ENCODE measurements at places on chromosomes 12 and 14.

DNA sequence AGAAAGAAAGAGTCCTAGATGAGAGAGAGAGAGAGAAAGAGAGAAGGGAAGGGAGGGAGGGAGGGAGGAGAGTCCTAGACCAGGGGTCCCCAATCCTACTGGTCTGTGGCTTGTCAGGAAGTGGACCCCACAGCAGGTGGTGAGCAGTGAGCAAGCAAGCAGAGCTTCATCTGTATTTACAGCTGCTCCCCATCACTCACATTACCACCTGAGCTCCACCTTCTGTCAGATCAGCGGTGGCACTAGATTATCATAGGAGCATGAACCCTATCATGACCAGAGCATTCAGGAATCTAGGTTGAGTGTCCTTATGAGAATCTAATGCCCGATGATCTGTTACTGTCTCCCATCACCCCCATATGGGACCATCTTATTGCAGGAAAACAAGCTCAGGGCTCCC is 39.2 kb upstream of the AMN1 start:
- DNase-seq: no peak

GRCh38 chr12:29212682-29213403 is 63.8 kb downstream of the FAR2 start:
- peak; percentile 12 for DNase-seq

DNA sequence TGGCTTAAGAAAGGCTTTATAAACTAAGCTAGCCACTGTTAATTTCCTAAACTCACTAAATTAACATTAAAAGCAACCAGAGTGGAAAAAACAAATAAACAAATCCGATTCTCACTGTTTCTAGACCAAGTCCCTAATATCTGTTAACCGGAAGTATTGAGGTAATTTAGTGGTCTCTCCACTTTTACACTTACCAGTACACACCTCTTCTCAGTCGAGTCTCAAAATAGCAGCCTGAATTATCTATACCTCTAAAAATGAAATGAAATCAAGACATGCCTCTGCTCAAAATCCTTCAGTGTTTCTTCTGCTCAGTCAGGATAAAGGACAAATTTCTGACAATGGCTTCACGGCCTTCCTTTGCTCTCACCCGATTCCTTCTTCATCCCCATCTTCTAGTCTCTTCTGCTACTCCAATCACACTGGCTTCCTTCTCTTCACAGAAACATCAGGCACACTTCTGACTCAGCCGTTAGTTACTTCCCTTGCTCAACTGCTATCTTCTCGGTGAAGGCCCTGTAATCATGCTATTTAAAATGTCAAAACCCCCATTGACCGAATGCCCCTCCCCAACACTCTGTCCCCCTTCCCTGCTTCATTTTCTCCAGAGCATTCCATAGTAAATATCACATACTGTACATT is 161.3 kb downstream of the KITLG start:
- no peak for DNase-seq

- peak; percentile 75 for DNase-seq
Measured at GRCh38 chr12:7832059-7832696, 40.5 kb downstream of the SLC2A14 start.

DNA sequence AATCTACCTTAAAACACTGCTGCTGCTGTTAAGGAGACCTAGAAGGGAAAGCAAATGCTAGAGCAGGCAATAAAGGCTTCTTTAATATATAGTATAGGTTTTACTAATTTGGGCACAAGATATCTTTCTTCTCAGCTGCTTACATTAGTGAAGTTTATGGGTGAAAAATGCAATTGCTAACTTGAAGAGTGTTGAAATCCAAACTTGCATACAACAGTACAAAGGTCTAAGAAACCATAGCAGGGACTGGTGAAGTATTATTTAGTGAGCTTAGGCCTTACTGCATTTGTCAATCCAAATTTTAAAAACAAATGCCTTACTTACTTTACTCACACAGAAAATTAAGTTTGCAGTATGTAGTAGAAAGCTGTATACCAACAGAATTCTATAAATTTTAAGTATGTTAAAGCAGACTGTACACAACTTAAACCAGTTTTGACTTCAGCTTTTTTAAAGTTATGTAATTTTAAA is 1.4 kb upstream of the AP4S1 start:
- no peak for DNase-seq

- no peak for DNase-seq
Measured at GRCh38 chr14:99267381-99267780, 4.6 kb downstream of the BCL11B start.

GRCh38 chr12:92058664-92059063 is 87.0 kb downstream of the BTG1 start:
- DNase-seq: no peak

DNA sequence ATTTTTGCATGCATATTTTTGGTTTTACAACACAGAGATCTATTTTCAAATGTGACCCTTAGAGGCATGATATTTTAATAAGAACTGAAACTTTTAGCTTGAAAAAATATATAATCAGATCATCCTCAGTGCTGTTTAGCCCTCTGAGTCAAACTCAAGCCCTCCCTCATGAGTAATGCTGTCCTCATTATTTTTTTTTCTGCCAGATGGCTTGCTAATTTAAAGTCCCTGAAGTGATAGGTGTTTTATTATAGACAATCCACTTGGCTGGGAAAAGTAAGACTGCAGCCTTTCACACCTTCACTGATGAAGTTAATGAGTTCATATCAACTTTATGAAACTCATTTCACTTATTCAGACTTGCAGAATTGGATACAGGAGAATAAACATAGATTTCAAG is 227.7 kb downstream of the SLC16A7 start:
- no peak for DNase-seq

GRCh38 chr14:101217616-101218371 is 314.3 kb upstream of the RTL1 start:
- DNase-seq: no peak

DNA sequence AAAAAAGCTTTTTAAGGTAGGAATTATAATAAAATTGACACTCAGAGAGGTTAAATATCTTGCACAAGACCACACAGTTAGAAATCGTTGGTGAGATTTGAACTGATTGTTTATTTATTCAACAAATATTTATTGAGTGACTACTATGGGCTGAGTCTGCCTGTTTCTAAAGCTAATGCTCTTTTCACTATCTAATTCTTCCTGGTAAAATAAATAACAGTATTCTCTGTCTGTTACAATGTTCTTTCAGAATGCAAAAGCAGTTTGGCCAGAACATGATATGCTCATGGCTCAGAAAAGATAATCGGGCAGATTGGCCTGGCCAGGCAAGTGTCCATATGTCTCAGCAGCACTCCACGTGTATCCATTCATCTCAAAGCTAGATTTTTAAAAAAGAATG is 82.0 kb downstream of the BTG1 start:
- DNase-seq: no peak

- DNase-seq: no peak
Measured at GRCh38 chr14:65959563-65960024, 526.6 kb upstream of the CCDC196 start.

GRCh38 chr12:12958886-12959285 is 6.9 kb upstream of the GPRC5D start:
- no peak for DNase-seq

GRCh38 chr14:96120392-96120791 is 81.2 kb downstream of the C14orf132 start:
- no peak for DNase-seq

DNA sequence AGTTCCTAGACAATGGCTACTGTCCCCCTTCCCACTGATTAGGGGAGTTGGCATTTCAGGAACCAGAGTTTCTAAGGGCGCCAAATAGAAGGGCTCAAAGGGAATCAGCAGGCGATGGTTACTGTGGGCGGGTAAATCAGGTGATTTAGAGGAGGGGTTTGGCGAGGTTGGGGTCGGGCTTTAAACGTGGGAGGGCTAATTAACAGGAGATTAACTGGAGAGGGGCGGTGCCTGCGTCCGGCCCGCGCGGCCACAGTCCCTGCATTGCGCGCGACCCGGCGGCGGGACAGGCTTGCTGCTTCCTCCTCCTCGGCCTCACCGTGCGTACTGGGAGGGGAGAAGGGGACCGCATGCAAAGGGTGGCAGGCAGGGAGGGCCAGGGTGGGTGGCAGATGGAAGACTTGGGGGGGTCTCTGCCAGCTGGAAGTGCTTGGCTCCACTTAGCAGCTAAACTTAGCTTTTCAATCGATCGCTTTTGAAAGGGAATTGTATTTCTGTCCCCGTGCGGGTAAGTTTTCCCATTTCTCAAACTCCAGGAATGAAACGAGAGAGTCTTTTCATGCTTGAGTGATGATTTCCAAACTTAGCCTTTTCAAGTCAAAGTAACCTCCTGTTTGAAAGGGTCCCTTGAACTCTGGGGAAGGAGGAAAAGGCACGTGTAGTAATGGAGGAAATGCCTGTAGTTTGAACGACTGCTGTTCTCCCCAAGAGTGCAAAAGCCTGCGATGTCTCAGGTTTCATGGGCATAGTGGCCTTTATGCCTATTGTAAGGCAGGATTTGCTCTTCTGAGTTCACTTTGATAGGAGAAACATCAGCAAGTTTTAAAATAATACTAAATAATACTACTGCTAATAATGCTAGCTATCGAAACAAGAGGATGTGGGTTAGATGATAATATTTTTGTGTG is at the start of gene MGST1:
MGST1 (plus strand) TSS at position 255 of the 908 bp plus-strand sequence. CDS start 6,608 bp downstream, outside the sequence.
- peak; percentile 52 for DNase-seq

GRCh38 chr12:52647601-52648000 is 4.4 kb downstream of the KRT2 start:
- DNase-seq: no peak

- no peak for DNase-seq
Measured at GRCh38 chr12:48489012-48489411, 6.7 kb downstream of the C12orf54 start.

- DNase-seq: no peak
Measured at GRCh38 chr12:14018080-14018479, 36.7 kb upstream of the GRIN2B start.

DNA sequence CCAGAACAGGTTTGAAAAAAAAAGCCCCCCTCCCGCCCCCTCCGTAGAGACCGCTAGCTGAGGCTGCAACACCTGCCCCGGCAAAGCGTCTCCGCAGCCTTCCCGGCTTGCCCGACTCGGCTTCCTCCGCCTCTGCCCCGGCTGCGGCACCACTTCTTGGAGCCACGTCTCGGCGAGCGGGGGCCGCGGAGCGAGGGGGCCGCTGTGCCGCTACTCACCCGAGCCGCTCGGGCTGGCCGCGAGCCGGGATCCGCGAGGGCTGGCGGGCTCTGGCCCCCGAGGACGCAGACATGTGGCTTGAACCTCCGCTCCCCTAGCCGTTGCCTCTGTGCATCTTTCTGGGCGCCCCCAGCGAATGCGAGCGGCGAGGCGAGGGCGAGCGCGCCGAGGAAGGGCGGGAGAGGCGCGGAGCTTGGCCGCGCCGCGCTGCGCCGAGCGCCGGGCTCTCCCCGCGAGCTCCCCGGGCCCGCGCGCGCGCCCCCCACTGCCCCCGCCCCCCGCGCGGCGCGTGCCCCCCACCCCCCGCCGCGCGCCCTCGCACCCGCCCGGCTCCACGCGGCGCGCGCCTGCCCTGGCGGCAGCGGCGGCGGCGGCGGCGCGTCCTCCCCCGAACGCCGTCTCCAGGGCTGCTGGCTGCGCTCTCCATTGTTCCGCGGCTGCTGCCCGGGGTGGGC is 249.5 kb downstream of the APAF1 start:
- DNase-seq: no peak

DNA sequence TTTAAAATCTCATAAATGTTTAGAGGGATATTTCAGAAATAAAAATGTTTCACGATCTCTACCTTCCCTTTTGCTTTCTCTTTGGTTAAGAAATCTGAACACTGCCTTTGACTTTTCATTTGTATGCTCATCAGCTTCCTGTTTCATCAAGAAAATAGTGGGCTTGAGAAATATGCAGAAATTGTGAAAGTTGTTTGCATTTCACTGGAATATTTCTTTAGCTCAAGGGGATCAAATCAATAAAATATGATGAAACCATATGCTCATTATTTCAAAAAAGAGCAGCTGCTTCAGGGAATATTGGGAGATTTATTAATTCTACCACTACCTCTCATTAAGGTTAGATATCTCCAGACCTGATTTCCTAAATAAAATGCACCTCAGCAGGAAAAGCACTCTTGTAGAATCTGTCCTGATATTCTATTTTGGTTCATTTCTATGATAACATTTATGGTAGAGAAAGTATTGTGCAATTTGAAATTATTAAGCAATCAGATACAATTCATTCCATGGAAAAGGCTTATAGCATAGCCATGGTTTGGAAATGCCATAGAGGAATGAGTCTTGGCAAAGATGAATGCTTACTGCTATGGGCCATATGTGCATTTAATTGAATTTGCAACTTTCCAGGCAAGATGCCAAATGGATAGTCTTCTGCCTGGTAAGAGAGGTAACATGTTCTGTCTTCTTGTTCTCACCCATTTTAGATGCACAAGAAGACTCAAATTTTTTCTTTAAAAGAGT is 212.6 kb upstream of the SLC16A7 start:
- no peak for DNase-seq

DNA sequence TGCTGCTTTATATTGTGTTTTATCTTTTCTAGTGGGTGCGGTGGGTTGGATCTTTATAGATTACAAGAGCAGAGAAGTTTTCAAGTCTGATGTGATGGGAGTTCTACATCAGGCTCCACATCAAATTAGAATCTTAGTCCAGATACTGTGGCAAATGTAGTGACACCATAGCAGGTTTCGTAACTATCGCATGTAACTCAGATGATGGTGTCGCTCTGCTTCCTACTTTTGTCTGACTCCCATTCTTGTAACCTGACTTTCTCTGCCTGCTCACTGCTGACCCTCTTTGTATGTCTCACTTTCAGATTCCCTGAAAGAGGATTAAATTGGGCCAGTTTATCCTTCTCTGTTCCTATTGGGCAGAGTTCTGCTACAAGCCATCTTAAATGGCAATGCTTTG is 22.8 kb upstream of the FBXO34 start:
- no peak for DNase-seq

GRCh38 chr14:74702293-74702692 is 10.6 kb downstream of the AREL1 start:
- no peak for DNase-seq

DNA sequence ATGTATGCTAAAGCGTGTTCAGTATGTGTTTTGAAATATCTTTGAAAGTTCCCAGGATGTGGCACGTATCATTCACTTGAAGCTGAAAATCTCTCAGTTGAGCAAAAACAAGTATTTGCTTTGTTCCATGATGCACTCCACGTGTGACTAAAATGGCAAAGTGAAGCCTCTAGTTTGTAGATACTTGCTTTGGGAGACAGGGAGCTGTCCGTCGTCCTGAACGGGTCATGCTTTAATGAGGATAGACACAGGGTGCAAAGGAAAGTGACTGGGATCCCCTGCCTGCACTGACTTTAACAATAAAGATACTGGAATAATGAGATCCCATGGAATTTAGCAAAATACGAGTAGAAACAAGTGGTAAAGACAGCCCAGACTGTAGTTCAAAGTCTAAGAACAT is 991.4 kb downstream of the NRXN3 start:
- DNase-seq: no peak

Data from MV-4-11 (cell line).